ENCODE measurements at places on chromosomes 4 and X. TPM values are rescaled to one million over a fixed set of nuclear protein-coding genes. Genes with fewer than 3 reads are reported as not detected.

The TLR10 gene
- total RNA-seq: not detected

The PPBP gene
- not detected for total RNA-seq

GRCh38 chr4:7557456-7557855 is 122.7 kb upstream of the PSAPL1 start:
- H3K27ac ChIP-seq: no peak overlapping the region
- H3K36me3 ChIP-seq: no peaks in the 10 kb centered on the region
- no peaks in the 10 kb centered on the region for H3K4me1 ChIP-seq
- no peak for DNase-seq

The CPLX1 gene
- total RNA-seq: not detected

DNA sequence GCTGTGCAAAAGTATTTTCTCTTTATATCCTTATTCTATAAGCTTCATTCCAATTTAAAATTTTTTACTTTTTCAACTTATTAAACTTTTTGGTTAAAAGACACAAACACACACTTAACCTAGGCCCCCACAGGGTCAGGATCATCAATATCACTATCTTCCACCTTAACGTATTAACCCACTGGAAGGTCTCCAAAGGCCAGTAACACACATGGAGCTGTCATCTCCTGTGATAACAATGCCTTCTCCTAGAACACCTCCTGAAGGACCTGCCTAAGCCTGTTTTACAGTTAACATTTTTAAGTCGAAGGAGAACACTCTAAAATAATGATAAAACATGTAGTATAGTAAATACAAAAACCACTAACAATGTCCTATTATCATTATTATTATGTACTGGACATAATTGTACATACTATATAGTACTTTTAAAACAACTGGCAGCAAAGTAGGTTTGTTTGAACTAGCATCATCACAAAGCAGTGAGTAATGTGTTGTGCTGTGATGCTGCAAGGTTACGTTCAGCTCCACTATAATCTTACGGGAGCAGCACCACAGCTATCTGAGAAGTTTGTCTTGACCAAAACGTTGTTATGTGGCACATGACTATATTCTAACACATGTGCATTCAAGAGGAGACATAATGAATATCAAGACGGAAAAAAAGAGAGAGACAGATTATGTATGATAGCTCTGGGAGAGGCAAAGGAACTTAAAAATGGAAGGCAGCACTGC is 33.7 kb downstream of the DHX15 start:
- no peak overlapping the region for H3K27ac ChIP-seq
- H3K4me3 ChIP-seq: no peak overlapping the region
- no peaks in the 10 kb centered on the region for H3K27me3 ChIP-seq
- peaks cover 10% of the 10 kb centered on the region for H3K4me1 ChIP-seq
- no peak for DNase-seq

DNA sequence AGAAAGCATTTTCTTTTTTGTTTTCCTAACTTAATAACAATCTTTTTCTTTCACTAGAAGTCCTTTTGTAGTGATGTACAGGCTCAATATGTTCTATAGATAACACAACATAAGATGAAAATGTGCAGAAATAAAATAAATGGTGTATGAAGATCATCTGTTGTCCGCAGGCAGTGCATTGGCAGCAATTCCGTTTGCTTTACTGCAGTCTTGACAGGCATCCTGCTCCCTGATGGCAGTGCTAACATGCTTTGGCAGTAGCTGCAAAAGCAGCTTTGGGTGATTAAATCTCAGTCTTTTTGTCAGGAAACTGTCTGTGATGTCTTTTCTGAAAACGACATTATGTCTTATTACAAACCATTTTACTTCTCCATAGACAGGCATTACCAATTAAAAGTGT is 131.4 kb downstream of the TRAM1L1 start:
- H3K36me3 ChIP-seq: no peaks in the 10 kb centered on the region
- H3K4me1 ChIP-seq: no peaks in the 10 kb centered on the region
- no peak overlapping the region for H3K4me3 ChIP-seq
- DNase-seq: no peak

The TCEAL7 gene
- not detected for total RNA-seq

- no peak for DNase-seq
- H3K36me3 ChIP-seq: no peaks in the 10 kb centered on the region
- H3K4me1 ChIP-seq: no peaks in the 10 kb centered on the region
- no peak overlapping the region for H3K4me3 ChIP-seq
Observed at GRCh38 chr4:63348735-63349673, 1060.2 kb downstream of the TECRL start.

The UGT2B17 gene
- total RNA-seq: 1.9 TPM

DNA sequence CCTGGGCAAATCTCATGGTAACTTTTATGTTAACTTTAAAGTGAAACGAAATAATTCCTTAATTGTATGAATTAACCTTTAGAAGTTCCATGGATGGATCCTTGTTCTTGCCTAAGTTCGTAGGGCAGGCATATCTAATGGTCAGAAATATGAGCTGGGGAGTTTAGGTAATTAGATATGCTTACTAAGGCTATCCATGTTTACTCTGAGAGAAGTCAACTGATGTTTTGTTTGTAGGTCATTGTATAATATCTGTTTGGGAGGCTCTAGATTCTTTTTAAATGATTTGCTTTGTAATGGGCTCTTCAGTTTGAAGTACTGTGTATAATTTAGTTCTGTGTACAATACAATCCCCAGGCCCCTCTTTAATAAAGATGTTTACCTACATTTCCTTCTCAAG is 117.0 kb downstream of the DCK start:
- H3K36me3 ChIP-seq: no peaks in the 10 kb centered on the region
- H3K4me3 ChIP-seq: no peak overlapping the region
- no peaks in the 10 kb centered on the region for H3K27me3 ChIP-seq
- H3K4me1 ChIP-seq: no peaks in the 10 kb centered on the region
- no peak overlapping the region for H3K27ac ChIP-seq

- H3K4me3 ChIP-seq: no peak overlapping the region
- DNase-seq: no peak
- H3K4me1 ChIP-seq: no peaks in the 10 kb centered on the region
- H3K27ac ChIP-seq: no peak overlapping the region
- no peaks in the 10 kb centered on the region for H3K27me3 ChIP-seq
- no peaks in the 10 kb centered on the region for H3K36me3 ChIP-seq
Observed at GRCh38 chr4:89344571-89344970, 37.0 kb upstream of the GPRIN3 start.

- H3K36me3 ChIP-seq: no peaks in the 10 kb centered on the region
- H3K27me3 ChIP-seq: no peaks in the 10 kb centered on the region
- H3K4me1 ChIP-seq: no peaks in the 10 kb centered on the region
- H3K27ac ChIP-seq: no peak overlapping the region
- no peak overlapping the region for H3K4me3 ChIP-seq
Observed at GRCh38 chrX:40202456-40202855, 104.7 kb upstream of the BCOR start.

The OTUD6A gene
- not detected for total RNA-seq

The XPNPEP2 gene
- 0.15 TPM for total RNA-seq

- H3K27ac ChIP-seq: no peak within 1 kb of the TSS
- peak within 1 kb of the TSS; percentile 54 for H3K4me3 ChIP-seq
- H3K36me3 ChIP-seq: no peaks in the 10 kb centered on the region
- H3K4me1 ChIP-seq: peaks cover 8% of the 10 kb centered on the region
- H3K27me3 ChIP-seq: peaks cover 21% of the 10 kb centered on the region
- no peak for DNase-seq
Observed at GRCh38 chr4:121951521-121952110, at the start of gene TRPC3. TSS of gene TRPC3 (minus strand) at chr4:121952060. CDS start at chr4:121951680, 380 bp downstream.

DNA sequence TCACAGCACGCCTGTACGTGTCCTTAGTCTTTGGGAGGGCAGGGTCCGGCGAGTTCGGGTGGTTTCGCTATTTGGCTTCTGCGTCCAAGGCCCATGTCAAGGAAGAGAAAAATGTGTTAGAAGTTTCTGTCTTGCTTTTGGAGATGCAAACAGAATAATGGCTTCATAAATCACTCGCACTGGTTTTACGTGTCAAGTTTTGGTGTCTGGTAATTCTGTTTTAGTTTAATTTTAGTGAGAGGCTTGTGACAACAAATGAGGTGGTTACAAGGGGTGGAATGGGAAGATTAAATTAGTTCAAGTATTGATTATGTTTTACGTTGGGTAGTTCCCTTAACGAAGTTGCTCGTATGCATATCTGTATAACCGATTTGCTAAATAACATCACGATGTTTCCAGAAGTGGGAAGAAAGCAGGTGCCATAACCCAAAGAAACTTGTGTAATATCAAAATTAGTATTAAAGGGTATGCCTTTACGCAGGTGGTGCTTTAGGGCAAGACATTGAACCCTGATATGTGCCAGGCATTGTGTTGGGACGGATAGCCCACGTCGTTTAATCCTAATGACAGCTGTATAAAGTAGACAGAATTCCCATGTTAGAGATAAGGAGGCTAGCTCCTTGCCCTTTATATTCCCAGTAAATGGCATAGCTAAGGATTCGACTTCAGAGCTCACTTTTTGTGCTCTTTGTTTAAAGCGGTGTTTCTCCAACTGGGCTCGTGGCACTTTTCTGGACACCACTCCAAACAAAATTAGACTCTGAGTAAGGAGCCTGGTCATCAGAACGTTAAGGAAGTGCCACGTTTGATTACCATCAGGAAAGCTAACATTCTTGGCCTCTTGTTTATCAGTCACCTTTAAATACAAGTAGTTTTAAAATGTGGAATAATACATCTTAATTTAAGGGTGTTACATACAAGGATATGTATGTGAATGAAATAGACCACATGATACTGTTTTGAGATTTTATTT is 843 bp downstream of the RPL34 start:
- H3K4me1 ChIP-seq: peaks cover 21% of the 10 kb centered on the region
- no peaks in the 10 kb centered on the region for H3K27me3 ChIP-seq
- peak overlapping the region; percentile 78 for H3K27ac ChIP-seq
- DNase-seq: no peak

- peaks cover 15% of the 10 kb centered on the region for H3K4me1 ChIP-seq
- DNase-seq: no peak
Observed at GRCh38 chr4:8347660-8348059, 78.1 kb downstream of the HTRA3 start.

DNA sequence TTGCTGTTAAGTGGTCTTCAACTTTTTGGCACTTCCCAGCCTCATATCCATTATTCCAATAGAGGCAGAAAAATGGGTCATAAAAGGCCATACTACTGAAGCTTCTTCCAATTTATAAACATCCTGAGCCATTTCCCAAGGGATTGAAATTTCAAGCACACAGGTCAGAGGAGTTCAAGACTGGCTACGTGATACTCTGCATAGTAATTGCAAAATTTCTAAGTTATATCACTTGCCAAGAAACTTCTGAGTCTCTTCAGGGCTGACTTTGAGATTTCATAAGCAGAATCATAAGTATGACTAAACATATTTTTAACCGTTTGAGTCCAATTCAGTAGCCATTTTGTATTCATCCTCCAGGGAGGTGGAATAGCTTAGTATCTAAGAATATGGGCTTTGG is 75.6 kb upstream of the RXFP1 start:
- no peak overlapping the region for H3K4me3 ChIP-seq
- no peak for DNase-seq
- H3K36me3 ChIP-seq: no peaks in the 10 kb centered on the region
- no peak overlapping the region for H3K27ac ChIP-seq

- H3K27me3 ChIP-seq: no peaks in the 10 kb centered on the region
- DNase-seq: no peak
- H3K36me3 ChIP-seq: no peaks in the 10 kb centered on the region
- no peak overlapping the region for H3K4me3 ChIP-seq
- no peaks in the 10 kb centered on the region for H3K4me1 ChIP-seq
Observed at GRCh38 chrX:51420610-51421009, 75.8 kb downstream of the NUDT11 start.

DNA sequence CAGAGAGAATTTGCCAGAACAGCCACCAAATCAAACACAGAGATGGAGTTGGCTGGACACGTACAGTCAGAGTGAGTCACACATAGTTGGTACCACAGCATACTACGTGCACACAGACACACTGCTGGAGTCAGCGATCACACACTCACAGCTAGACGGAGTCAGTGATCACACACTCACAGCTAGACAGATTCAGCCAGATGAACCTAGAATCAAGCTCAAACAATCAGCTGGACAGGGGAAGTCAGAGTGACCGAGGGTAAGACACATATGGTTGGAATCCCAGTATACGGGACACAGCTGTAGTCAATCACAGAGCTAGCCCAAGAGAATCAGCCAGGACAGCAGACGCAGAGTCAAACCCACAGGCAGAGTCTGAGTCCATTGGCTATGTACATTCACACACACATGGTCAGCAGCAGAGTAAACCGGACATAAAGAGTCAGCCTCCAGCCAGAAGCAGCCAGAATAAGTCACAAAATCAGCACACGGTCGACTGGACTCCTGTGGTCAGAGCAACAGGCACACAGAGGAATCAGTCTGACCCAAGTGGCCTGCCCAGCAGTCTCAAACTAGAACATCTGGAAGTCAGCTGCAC is 4.6 kb downstream of the SLC38A5 start:
- no peaks in the 10 kb centered on the region for H3K36me3 ChIP-seq
- H3K27me3 ChIP-seq: peaks cover 2% of the 10 kb centered on the region
- H3K4me3 ChIP-seq: no peak overlapping the region

DNA sequence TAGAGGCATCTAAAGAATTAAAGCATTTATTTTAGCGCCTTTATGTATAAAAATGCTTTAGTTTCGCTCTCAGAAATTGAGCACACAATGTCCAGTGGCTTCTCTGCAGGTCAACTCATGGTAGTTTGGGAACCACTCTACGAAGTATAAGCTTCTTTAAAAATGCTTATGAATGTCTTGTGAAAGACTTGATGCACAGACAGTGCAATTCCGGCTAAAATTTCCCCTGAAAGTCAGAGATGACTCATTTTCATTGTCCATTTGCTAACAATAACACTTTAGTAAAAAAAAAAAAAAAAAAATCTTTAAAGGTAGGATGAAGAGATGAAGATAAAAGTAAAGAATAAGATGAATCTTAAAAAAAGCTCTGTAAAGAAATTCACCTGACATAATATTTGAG is 117.2 kb downstream of the PDHA2 start:
- H3K27ac ChIP-seq: no peak overlapping the region
- H3K36me3 ChIP-seq: no peaks in the 10 kb centered on the region
- no peak overlapping the region for H3K4me3 ChIP-seq
- no peaks in the 10 kb centered on the region for H3K4me1 ChIP-seq
- H3K27me3 ChIP-seq: no peaks in the 10 kb centered on the region

The DOK7 gene
- 8.1 TPM for total RNA-seq

The CTAG1B gene
- not detected for total RNA-seq
